ENCODE measurements at places on chromosomes 3 and 15.

DNA sequence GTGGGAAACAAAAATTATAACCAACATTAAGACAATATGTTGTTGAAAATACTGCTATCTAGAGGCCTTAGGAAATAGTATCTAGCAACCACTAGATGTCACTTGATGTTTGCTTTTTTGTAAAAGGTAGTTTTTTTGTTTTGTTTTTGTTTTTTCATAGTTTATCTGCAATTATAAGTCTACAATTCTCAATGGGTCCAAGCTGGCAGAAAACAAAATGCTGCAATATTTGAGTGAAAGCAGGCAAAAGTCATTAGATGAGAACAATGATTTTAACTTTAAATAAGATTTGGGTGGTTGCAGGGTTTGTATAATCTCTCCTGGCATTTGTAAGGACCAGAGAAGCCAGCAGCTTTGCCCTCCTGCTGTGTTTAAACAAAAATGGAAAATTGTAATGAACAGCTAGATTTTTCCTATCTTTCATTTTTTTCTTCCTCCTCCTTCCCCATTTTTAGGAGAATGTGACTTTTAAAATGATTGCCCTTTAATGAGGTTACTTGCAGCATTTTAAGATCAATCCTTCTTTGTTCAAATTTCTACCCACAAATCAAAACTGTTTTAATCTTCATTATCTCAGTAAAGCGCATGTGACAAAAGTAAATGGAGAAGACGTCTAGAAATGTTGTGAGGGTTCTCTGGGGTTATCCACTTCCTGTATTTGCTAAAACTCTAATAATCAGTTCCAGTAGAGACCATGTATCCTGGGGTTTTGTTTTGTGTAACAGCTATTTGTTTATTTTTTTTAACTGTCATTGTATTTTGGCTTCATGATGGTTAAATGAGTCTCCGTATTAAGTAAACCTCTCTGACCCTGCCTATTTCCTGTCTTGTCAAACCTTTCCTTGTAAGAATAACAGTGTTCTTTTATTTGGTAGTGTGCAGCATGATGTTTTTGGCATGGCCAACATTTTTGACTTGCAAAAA, 27.3 kb downstream of the DUT start:
- no peak for DNase-seq

GRCh38 chr3:23781051-23781450, 24.7 kb upstream of the UBE2E1 start:
- DNase-seq: no peak

GRCh38 chr3:36965440-36965839, 20.6 kb upstream of the TRANK1 start:
- DNase-seq: no peak

DNA sequence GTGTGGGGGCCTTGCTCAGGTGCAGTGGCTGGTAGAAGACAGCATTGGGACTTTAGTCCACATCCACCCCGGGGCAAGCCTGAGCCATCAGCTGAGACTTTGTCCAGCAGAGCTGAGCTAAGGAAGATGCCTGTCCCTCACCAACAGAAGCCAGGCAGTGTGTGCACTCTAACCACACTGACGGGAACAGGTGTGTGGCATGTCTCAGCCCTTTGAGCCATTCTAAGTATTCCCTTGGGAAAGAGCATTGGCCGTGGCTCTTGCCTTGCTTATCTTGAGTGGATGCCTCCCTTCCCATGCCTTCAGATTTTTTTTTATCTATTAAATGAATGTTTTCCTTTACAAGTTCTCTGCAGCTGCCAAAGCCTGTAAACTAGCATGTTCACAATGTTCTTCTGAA, 3.5 kb downstream of the GABRA5 start:
- DNase-seq: peak; percentile 20

- no peak for DNase-seq
Observed at GRCh38 chr3:171829841-171830517, 13.2 kb upstream of the TMEM212 start.

DNA sequence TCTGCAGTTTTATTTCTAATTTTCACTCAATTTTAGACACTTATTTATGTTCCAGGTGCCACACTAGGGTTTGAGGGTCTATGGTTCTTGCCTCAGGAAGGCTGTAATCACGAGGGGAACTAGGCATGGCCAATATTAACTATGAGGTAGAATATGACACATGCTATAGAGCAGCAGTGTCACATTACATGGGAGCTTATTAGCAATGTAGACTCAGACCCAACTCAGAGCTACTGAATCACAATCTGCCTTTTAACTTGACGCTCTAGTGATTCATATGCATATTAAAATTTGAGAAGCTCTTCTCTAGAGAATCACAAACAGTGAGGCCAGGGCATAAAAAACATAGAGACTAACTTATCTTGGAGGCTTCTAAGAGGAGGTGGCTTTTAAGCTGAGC, 32.8 kb upstream of the MRPL3 start:
- no peak for DNase-seq

DNA sequence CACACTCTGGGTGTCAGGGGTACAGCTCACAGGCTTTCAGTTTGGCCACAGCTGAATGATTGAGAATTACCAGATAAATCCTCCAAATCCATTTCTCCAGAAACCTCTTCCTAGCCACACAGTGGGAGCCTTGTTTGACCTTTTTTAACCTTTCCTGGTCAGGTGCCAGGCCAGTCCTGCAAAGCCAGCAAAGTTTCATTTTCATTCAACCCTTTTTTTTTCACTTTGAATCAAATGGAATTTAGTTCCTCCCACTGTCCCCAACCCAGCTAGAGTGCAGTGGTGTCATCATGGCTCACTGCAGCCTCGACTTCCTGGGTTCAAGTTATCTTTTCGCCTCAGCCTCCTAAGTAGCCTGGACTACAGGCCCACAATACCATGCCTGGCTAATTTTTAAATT, 67.8 kb downstream of the NSUN3 start:
- no peak for DNase-seq

- DNase-seq: no peak
Observed at GRCh38 chr15:78023865-78024518, 53.5 kb downstream of the TBC1D2B start.

DNA sequence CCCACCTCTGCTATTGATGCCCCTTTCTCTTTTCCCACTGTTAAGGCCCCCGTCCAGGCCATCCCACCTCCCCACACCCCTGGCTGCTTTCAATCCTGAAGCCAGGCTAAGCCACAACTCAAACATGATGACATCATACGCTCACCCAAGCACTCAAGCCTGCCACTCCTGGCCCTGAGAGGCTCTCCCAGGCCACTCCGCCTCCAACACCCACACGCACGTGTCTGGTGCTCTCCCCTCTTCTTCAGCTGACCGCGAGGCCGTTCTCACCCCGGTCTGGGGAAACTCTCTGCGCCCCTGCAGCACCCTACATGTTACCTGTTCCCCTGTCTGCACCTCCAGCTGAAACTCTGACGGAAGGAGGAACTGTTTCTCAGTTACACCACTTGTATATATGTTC, 6.2 kb downstream of the ZXDC start:
- no peak for DNase-seq

DNA sequence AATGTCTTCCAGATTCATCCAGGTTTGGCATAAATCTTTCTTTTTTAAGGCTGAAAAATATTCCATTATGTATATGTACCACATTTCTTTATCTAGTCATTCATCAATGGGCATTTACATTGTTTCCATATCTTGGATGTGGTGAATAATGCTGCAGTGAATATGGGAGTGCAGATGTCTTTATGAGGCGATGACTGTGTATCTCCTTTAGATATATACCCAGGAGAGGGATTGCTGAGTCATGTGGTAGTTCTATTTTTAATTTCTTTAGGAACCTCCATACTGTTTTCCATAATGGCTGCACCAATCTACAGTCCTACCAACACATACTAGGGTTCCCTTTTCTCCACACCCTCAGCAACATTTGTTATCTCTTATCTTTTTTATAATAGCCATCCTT, 96.3 kb downstream of the LRRC28 start:
- DNase-seq: no peak

DNA sequence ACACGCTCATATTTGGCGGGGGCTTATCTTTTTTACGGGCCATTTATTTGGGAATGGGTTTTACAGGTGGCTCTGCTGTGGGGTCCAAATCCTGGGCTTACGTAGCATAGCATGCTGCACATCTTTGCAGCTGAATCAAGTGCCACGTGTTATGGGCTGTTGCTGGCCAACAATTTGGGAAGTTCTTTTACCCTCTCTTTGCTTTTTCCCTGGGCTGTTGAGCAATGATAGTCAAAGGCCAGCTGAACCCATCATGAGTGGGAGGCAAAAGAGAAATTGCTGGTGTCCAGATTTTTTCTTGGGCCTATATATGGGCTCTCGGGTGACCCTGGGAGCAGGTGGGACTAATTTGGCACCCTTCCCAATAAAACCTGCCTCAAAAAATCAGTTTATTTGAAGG, 209.3 kb upstream of the SATB1 start:
- DNase-seq: no peak

DNA sequence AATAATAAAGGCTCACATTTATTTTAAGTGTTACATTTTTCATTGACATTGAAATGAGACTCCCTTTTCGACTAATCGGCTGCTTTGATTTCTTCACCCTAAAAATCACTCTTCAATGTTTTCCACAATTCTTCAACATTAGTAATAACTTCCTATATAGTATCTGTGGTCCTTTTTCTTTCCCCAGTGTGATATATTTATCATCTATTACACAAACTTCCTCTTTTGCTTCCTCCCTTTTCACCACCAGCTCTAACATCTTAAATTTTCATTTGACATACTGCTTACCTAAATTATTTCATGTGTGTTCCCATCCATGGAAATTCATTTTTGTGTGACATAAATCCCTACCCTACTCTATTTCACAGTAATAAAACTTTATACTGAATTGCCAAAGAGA, 244.4 kb downstream of the TIGIT start:
- no peak for DNase-seq

DNA sequence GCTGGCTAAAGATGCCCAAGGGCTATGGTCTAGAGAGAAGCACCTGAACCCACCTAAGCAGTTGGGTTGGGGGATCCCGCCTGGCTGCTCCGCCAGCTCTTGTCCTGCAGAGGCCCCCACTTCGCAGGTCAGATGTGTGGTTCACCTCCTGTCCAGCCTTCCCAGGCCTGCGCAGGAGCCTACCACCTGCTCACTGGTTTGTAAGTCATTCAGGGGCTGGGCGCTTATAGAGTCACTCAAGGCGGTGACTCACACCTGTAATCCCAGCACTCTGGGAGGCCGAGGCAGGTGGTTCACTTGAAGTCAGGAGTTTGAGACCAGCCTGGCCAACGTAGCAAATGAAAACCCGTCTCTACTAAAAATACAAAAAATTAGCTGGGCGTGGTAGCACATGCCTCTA, 3.9 kb upstream of the FURIN start:
- DNase-seq: no peak

DNA sequence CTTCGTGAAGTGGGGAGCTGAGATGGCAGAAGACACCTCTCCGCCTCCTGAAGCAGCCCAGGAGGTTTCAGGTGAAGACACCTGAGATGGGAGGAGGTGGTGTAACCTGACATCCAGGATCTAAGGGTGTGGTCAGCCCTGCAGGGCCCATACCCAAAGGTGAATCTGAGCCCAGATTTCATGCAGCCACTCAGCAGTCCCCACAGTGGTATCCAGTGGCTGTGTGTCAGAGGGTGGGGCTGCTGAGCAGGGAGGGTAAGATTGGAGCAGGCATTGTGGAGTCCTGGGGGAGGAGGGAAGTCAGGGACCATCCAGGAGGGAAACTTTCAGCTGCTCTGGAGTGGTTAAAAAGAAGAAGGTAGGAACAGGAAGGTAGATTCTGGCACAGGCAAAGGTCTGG, 46.0 kb upstream of the SMAD6 start:
- no peak for DNase-seq

GRCh38 chr3:171749124-171749523, 61.2 kb downstream of the PLD1 start:
- no peak for DNase-seq

GRCh38 chr3:104190681-104191080, 1176.0 kb upstream of the ALCAM start:
- no peak for DNase-seq

DNA sequence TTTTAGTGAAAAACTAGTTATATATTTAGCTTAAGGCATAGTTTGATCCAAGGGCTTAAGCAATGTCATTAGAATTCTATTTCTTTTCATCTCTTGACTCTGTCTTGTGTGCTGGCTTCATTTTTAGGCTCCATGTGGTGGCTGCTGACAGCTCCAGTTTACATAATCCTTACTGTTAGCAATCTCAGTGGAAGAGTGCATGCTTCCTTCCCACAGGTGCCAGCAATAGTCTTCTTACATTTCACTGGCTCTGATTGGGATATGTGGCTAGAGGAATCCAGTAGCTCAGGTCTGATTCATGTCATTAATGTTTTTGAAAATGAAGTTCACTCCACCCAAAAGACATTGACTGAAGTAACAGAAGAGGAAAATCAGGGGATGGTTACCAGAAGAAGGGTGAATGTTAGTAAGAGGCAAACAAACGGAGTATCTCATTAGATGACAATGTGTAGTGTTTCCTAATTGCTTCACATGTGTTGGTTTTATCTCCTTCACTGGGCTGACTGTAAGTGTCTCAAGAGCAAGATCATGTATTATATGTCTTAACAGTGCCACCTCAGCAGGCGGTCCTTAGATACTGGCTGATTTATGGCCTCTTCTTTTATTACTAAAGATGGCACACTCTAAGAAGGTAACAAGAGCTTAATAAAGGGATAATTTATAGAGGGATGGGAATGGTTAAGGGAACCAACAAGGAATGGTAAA, 25.6 kb upstream of the TCF12 start:
- no peak for DNase-seq
